ENCODE measurements at places on chromosomes 16 and 17. TPM values are rescaled to one million over a fixed set of nuclear protein-coding genes. Genes with fewer than 3 reads are reported as not detected.

SMPD3 gene
- 1.9 TPM for polyA plus RNA-seq

RPTOR gene
- polyA plus RNA-seq: 13.2 TPM

HBQ1 gene
- not detected for polyA plus RNA-seq

SEPHS2 gene
- 25.0 TPM for polyA plus RNA-seq

OR2C1 gene
- 0.09 TPM for polyA plus RNA-seq

OMG gene
- polyA plus RNA-seq: 2.5 TPM
